ENCODE measurements at places on chromosomes 5 and 9.

GRCh38 chr5:170451747-170452365 lies 52.0 kb upstream of the KCNIP1 start:
- DNase-seq = no peak

DNA sequence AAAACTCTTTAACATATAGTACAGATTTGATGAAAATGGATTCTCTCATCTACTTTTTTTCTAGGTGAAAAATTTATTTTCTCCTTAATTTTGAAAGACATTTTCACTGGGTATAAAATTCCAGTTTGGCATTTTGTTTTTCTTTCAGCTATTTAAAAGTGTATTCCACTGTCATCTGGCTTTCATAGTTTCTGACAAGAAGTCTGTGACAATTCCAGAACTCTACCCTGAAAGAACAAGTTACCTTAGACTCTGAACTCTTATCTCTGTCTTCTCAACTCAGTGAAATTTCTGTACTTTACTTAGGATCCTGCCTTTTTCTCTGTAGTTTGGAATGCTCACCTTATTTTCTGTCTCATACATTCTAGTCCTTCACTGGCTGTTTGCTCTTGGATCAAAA lies 161.7 kb downstream of the RANBP17 start:
- DNase-seq = no peak

GRCh38 chr9:27499451-27499850 lies 24.6 kb upstream of the IFNK start:
- no peak for DNase-seq

DNA sequence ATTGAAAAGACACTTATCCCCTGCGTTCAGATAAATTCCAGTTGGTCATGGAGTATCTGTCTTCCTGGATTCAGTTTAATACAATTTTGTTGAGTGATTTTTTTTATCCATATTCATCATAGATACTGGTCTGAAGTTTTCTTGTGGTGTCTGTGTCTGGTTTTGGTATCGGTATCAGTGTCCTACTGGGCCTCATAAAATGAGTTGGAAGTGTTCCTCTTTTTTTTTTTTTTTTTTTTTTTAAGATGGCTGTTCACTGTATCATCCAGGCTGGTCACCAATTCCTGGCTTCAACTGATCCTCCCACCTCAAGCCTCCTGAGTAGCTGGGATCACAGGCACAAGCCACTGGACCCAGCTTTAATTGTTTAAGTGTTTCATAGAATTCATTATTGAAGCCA lies 2.9 kb upstream of the CAMSAP1 start:
- DNase-seq = no peak

- no peak for DNase-seq
Measured at GRCh38 chr9:9536523-9536922, 1076.3 kb downstream of the PTPRD start.

DNA sequence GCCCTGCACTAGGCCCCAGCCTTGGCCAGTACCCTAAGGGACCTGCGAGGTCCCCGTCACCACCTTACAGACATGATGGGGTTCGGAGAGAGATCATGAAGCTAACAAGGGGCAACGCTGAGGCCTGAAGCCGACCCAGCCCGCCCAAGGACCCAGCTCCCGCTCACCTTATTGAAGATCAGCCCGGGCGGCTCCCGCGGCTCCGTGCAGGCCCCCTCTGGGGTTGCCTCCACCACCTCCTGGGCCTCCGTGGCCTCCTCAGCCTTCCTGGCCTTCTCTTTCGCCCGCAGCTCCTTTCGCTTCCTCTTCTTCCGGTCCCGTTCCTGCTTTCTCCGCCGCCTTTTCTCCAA lies 3.6 kb downstream of the SURF6 start:
- DNase-seq = no peak
